GM19239 (cell line): ENCODE measurements at places on chromosomes 4 and X.

DNA sequence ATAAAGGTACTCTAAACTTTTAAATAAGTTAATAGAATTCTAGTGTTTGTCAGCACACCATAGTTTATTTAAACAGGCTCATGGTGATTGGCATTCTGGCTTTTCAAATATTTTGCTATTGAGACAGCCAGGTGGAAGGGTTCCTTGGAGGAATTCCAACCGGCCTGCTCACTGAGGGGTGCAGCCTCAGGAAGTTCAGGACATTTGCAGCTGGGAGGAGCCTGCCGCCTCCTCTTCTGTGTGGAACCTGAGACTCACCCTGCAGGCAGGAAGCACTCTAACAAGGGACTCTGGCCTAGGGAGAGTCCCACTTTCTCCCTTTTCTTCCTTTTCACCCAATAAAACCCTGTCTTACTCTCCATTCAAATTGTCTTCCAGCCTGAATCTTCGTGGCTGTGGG lies 1328.0 kb downstream of the FSTL5 start:
- DNase-seq: no peak

DNA sequence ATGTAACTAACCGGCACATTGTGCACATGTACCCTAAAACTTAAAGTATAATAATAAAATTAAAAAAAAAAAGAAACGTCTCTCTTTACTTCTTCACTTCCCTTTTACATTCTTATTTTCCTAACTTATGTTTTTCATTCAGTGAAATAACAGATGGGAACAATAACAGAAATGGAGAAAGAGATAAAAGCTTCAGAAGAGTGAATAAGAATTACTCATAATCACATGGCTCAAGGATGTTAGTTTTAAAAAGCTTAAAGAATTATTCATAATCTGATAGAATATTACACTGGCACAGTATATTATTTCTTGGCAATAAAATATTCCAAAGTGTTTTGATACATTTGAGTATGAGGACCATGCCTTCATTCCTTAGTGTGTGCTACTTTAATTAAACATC lies 175.6 kb downstream of the COL25A1 start:
- no peak for DNase-seq

GRCh38 chr4:86482306-86483172 lies 111.6 kb upstream of the PTPN13 start:
- DNase-seq: no peak

GRCh38 chrX:45727761-45728160 lies 527.1 kb upstream of the DIPK2B start:
- no peak for DNase-seq

- no peak for DNase-seq
These were observed 57.5 kb upstream of the C1QTNF7 start for GRCh38 chr4:15370296-15370695.

DNA sequence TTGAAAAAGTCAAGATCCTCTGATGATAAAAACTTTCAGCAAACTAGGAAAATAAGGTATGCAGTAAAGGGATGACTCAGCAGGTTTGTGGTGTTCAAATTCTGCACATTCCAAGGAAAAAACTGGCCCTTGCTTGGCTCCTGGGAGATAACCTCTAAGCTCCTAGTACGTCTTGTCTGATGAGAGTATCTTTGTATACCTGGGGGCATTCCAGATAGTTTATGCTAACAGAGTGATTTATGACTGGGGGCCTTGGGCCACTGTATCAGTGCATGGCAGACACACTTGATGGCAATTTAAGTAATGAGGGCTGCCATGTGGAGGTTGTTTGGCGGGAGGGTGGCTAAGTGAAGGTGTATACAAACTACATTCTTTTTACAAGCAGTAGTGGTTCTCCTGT lies 56.9 kb downstream of the NSG1 start:
- no peak for DNase-seq

GRCh38 chrX:9940421-9940820 lies 26.7 kb upstream of the CLDN34 start:
- no peak for DNase-seq

- no peak for DNase-seq
These were observed at the start of gene NKX6-1 for GRCh38 chr4:84498935-84499623. Gene NKX6-1 (minus strand): TSS chr4:84499292. CDS start chr4:84498228, 1,064 bp downstream.

DNA sequence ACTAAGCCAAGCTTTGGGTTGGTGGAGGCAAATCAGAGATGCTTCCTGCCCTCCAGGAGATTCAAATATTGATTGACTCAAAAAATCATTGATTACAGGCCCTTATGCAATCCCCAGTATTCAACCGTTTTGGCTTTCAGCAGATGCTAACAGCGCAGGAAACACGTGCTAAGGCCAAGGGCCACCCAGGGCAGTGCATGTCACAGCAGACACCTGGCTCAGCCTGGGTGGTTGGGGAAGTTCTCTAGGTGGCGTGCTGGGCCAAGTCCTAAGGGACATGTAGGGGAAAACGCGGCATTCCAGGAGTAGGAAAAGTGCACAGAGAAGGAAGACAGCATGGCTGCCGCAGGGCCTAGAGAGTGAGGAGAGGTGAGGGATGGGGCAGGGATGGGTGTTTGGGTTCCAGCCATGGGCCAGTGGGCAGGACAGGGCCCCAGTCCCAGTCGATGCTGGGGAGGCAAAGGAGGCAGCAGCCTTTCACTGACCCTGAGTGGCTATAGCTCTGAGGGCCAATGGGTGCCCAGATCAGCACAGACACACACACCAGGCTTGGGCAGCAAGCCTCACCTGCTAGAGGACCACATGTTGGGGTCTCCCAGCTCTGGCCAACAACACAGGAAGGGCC lies 239.1 kb downstream of the EVC2 start:
- no peak for DNase-seq

DNA sequence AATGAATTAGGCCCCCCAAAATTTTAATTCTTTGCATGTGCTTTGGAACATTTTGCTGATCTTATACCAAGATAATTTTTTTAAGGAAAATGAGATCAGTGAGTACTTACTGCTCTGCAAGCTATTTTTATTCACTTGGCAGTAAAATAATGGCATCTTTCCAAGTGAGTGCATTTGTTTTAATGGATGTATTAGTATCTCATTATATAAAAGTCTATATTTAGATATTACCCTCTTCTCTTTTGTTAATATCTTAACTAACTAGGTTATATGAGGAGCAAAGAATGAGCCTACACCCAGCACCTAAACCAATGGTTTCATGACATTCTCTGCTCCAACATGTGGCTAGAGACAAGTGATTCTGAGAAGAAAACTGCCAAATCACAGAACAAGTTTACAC lies 21.1 kb upstream of the ARAF start:
- no peak for DNase-seq

- DNase-seq: no peak
These were observed at the start of gene ZIC3 for GRCh38 chrX:137565921-137566745. Gene ZIC3 (plus strand): TSS chrX:137566127. CDS start chrX:137566692, 565 bp downstream.

DNA sequence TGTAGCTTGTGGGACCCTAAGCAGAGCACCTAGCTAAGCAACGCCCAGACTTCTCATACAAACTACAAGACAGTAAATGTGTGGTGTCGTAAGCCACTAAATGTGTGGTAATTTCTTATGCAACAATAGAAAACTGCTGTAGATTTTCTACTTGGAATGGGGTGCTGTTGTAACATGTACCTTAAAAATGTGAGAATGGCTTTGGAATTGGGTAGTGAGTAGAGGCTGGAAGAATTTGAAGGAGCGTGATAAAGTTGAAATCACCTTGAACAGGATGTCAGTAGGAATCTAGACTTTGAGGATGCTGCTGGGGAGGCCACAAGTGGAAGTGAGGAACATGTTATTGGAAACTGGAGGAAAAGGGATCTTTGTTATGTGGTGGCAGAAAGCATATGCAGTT lies 43.2 kb upstream of the FUNDC1 start:
- DNase-seq: no peak

DNA sequence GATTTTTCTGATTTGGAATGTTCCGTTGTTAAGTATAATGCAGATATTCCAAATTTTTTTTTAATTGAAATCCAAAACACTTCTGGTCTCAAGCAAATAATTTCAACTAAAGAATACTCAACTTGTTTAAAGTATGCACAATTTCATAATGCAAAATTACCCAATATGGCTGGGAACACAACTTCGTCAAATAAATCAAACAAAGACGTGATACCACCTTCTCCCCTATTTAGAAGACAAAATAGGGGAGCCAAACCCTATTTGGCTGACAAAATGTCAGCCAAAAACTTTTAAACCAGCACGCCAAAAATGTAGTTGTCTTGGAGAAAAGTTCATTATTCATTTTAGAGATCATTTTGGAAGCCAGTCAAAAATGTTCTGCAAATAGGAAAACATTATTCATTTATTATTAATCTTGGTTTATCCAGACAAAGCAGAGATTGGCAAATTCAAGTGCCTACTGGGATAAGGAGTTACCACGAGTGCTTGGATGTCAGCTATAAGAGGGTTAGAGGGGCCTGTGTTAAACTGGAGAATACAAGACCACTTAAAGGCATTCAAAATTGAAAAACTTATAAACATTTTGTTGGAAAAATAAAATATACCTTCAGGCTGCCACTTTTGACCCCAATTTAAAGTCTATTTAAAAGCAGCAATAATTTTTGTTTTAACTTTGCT lies 3.3 kb upstream of the TKTL2 start:
- no peak for DNase-seq

GRCh38 chr4:183441276-183441675 lies 3.2 kb upstream of the CDKN2AIP start:
- no peak for DNase-seq

DNA sequence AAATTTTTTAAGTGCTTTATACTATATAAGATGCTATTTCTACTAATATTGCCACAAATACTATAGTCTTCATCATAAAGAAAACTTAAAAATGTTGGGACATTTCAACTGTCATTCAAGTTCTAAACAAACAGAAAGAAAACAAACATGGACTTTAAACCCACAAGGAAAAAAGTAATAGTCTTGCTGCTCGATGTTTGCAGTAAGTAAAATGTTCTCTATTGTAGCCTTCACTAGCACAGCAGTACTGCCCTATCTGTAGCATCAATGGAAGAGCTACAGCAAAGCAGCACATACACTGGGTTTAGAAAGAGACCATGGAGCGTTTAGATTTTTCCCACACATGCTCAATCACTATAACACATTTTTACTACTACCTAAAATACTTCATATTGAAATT lies 146.8 kb downstream of the KLHL13 start:
- DNase-seq: no peak

- DNase-seq: no peak
These were observed 147.9 kb upstream of the FAM47A start for GRCh38 chrX:34279866-34280560.

DNA sequence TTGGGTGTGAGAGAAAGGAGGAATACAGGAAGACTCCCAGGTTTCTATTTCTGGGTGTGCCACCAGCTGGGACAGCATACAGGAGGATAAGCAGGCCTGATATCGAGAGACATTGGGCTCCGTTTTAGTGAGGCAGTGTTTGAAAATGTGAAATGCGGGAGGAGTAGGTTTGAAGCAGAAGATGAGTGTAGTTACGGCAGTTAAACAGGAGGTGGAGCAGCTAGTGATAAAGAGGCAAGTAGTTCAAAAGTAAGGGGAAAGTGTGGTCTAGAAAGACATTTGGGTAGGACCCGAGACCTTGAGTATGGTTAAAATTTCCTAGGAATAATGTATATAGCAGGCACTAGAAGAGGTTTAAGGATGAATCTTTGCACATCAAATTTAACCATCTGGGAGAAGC lies 42.4 kb downstream of the DCUN1D4 start:
- DNase-seq: no peak

- DNase-seq: no peak
These were observed 2.0 kb upstream of the ATRX start for GRCh38 chrX:77788050-77788449.

DNA sequence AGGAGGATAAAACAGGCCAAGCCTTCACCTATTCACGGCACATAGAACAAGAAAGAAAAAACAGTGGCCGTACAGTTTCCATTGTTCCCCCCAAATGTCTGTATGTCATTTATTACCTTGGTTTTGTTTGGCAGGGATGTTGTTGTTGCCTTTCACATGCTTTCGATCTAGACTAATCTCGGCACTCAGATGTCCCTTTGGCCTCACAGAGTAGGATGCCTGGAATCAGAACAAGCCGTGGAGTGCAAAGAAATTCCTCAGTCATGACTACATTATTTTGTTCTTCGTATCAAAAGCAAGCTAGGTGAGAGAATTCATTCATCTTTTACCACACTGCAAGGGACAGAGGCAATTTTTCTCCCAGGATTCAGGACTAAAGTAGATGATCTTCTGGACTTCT lies 106.9 kb downstream of the SMIM20 start:
- no peak for DNase-seq

GRCh38 chrX:69238114-69238886 lies 73.0 kb upstream of the PJA1 start:
- DNase-seq: no peak

DNA sequence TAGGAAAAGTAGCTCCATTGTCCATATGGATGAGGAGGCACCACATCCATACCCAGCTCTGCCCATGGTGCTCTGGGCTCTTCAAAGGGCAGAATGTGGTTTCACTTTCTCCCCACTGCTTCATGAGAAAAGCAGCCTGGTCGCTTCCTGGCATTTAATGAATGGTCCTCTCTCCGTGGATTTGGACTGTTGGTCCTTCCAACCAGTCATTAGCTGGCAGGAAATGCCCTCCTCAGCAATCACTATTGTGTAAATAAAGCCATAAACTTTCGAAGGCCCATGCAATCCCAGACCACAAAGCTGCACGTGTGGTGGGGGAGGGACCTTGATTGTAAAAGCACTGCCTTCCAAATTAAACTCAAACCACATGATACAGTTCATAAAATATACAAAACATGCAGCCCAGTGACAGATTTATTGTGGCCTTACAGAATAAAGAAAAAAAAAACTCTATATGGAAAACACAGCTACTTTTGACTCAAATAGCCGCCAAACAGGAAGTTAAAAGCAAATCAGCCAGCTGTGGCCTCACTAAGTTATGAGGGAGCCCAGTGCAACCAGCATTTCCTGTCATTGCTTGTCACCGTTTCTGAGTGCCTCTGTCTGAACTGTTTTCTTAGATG lies 8.1 kb downstream of the MBNL3 start:
- DNase-seq: no peak

DNA sequence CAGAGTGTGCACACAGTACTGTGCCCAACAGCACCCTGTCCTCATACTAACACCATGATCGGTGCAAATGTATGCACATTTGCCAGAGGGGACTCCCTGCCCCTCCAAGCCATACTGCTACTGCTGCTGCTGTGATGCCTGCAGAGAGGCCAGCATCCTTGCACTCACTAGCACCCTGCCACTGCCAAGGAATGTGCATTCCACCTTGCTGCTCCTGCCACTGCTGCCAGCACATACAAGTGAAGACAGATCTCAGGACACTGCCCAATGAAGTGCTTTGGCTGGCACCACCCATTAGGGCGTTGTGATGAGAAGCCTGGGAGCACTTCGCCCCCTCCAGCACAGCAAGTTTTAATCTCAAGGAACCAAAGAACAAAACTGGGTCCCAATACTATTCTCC lies 146.3 kb upstream of the DMD start:
- DNase-seq: no peak

GRCh38 chr4:110020646-110021443 lies 108.2 kb downstream of the EGF start:
- DNase-seq: no peak

GRCh38 chr4:183716302-183716701 lies 57.2 kb downstream of the TRAPPC11 start:
- DNase-seq: no peak

DNA sequence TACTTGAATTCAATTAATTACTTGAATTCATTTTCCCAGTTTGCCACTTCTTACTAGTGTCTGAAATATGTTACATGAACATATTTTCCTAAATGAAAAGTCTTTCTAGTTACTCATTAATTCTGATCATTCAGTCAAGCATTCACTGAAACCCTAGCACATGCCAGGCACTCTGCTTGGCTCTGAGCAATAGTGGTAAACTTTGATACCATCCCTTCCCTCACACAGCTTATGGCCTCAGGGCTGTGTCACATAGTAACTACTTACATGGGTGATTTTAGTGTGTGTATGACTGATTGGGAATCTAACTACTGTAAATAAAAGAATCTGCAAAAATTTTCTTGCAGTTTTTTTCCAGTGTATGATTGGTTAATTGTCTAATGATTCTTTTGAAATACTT lies 32.7 kb downstream of the METAP1 start:
- no peak for DNase-seq
